DMS53 (cell line): ENCODE measurements at places on chromosomes 3 and 15.
A peak's percentile ranks its signal among the peaks of the same experiment; 100 is the strongest.

GRCh38 chr3:16186086-16186485 lies 11.6 kb downstream of the GALNT15 start:
- no peak for DNase-seq

- DNase-seq: peak; percentile 1
These were observed 149.3 kb downstream of the CACNA1D start for GRCh38 chr3:53643757-53644156.

GRCh38 chr15:58469432-58470353 lies 37.9 kb downstream of the LIPC start:
- DNase-seq: peak; percentile 13

- DNase-seq: peak; percentile 2
These were observed 736.8 kb downstream of the DIPK2A start for GRCh38 chr3:144708437-144708836.

GRCh38 chr3:74106925-74107324 lies 482.2 kb upstream of the PDZRN3 start:
- no peak for DNase-seq

- DNase-seq: peak; percentile 36
These were observed 759 bp upstream of the TTBK2 start for GRCh38 chr15:42921342-42921731.

DNA sequence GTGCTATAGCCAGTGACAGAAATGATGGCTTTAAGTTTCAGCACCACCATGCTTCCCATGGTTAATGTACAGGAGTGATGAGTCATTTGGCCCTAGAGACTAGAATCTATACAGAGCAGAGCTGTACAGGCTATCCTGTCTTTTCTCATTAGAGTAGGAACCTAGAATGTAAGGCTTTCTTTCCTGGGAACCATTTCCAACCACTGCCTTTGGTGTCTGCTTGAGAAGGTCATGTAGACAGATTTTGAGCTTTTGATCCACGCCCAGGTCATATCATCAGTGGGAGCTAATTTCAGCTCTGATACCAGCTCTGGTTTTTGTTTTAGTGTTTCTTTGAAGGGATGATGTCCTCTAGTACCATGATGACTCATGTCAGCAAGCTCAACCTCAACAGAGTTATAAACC lies 543.1 kb downstream of the NTRK3 start:
- DNase-seq: no peak

DNA sequence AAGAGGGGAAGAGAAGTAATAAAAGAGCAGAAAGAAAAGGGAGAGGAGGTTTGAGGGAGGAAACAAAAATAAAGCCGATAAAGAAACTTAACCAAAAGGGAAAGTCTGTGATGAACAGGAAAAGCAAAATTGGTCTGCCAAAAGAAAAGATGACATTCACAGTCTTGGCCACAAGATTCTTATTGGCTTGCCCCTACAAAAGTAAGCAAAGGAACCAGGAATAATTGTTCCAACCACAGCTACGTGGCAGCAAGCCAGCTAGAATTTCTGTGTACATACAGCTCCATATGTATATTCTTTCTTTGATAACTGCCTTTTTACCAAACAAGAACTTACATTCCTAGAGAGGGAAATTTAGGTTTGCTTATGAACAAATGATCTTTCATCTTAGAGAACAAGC lies 79.6 kb downstream of the MLH1 start:
- no peak for DNase-seq

DNA sequence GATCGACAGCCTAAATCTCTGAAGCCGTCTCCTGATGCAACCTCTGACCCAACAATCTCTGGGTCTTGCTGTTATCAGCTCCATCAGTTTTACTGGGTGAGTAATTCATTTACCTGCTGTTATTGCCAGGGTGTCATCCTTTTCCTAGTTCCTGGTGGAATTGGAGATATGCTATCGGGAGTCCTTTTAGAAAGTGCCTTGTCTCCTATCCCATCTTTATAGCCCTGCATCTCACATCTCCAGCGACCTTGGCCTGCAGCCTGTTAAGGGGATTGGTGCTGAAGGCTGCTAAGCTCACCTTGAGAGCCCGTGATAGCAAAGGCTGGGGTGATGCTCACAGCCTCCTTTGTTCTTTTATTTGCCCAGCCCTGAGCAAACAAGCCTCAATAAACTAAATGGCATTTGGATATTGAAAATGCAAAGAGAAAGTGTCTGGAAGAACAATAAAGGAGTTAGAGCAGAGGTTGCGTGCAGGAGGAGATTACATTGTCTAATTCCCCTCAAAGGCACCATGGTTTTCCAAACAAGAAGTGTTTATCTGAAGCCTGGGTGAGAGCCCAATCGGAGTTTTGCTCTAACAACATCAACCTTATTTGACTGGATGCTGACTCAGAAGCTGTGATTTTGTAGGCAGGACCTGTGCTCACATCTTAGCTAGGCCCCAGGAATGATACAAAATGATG lies 101.8 kb downstream of the RPLP1 start:
- DNase-seq: peak; percentile 95

DNA sequence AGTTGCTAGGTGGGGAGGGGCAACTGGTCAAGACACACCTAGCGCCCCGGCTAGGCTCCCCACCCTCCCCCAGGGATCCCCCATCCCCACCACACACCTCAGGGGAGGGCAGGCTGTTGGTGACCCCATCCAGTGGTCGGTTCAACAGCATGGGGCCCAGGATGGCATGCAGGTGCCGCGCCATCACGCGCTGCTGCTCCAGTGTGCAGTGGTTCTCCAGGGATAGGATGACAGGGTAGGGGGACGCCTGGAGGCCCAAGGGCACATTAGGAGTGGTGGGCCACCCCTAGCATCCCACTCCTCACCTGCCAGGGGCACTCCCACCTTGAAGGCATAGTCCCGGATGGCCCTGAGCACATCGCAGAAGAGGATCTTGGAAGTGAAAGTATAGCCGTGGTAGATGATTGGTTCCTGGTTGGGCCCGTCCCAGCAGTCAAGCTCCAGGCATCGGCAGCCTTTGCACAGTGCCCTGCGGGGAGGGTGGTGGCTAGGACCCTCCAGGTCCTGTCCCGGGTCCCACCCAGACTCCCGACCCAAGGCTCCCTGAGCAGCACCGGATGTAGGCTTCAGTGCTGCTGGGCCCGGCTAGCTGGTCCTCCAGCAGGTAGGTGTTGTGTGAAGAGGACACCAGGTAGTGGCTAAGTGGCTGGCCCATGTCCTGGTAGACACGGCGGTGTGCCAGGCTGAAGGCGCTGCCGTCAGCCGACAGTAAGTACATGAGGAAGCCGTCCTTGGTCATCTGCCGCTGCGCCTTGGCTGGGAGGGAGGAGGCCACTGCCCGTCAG lies 19.4 kb downstream of the VILL start:
- no peak for DNase-seq

DNA sequence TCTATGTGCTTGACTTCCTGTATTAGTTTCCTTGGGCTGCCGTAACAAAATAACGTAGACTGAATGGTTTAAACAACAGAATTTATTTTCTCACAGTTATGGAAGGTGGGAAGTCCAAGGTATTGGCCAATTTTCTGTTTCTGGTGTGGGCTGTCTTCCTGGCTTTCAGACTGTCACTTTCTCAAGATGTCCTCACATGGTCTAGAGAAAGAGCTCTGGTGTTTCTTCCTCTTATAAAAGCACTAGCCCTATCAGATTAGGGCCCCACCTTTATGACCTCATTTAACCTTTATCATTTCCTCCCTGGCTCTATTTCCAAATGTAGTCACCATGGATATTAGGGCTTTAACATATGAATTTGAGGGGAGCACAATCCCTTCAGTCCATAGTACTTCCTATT lies 54.6 kb downstream of the SPRED1 start:
- DNase-seq: no peak

DNA sequence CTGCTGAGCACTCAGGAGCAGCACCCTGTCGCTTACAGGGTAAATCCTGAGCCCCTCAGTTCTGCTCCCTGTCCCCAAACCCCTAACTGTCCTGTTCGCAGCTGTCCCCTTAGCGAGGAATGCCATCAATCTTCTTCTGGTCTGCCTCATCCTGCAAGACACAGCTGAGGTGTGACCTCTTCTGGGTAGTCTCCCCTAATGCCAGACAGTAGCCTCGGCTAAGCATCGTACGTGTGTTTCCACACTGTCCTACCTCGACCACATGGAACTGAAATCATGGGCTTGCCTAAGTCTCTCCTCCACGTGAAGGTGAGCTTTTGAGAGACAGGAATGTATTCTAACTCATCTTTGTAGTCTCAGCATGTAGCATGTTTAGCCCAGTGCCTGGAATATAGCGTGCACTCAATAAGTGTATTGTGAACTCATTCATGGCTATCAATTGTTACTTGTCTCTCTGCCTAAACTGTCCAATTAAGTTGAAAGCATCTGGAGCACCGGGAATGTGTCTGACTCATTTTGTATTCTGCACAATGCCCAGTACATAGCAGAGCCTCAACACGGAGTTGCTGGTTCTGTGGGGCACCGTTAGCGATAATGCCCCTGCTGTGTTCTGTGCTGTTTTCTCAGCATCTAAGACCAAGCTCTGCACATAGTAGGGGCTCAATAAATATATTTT lies 90.2 kb downstream of the HES1 start:
- DNase-seq: no peak

GRCh38 chr3:37987751-37988179 lies 2.8 kb upstream of the VILL start:
- no peak for DNase-seq

DNA sequence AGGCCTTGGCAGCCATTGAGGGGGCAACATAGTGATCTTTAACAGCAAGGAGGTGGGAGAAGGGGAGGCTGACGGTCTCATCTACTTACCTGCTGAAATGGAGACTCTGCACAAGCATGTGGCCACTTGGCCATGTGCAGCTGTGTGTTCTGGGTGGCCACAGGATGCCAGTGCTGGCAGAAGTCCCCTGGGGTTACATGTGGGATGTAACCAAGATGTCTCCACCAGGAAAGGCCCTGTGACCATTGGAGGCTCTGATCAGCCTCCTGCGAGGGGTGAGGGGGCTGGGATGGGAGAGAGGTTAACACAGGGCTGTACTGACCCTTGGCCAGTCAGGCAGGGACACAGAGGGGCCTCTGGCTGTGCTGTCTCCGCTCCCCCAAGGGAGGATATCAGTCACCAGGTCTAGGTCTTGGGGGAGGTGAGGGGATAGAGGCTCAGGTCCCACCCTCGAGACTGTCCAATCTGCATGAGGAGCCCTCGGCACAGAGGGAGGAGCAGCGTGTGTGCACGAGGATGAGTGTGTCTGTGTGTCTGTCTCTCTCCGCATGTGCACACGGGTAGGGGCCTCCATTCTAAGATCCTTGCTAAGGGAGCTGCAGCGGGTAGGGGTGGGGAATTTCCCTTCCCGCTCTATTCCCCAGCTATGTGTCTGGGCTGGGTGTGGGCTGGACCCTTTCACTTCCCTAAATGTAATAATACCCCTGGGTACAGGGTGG lies 19.5 kb downstream of the PRKCD start:
- no peak for DNase-seq
